Activated CD4-positive, alpha-beta T cell treated with anti-CD3 and anti-CD28 coated beads for 24 hours (primary cell): ENCODE measurements at places on chromosomes 7 and 10.

DNA sequence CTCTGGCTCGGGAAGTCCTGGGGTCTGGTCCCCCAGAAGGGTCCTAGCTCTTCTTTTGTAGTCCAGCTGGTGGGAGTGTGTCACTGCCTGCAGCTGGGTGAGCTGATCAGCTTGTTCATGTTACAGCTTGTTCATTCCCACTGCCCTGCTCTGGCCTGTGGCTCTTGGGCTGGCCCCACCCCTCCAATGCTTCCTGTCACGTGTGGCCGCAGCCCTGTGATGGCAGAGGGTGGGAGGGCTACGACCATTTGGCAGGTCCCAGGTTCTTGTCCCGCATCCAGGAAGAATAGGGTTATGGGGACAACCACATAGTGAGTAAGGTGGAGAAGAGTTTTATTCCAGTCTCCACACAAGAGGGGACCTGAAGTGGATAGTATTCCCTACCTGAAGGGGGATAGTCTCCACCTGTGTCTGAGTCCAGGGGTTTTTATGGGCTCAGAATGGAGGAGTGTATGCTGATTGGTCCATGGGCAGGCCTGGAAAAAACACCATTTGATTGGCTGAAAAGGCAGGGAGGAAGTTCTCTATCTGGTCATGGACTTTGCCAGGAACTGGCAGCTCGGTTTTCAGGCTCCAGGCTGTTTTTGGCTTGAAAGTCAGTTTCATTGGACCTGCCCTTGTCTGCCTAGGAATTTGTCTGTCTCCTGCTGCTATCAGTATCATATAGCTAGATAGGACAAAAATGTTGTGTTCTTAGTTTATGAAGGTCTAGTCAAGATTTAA is 13.1 kb downstream of the SDHAF3 start:
- DNase-seq: no peak

GRCh38 chr10:1163204-1163660 is 107.0 kb downstream of the WDR37 start:
- no peak for DNase-seq

- DNase-seq: no peak
These were observed 46.6 kb downstream of the INSIG1 start for GRCh38 chr7:155344270-155344617.

GRCh38 chr10:79241990-79242619 is 105.2 kb upstream of the PPIF start:
- peak; percentile 62 for DNase-seq

DNA sequence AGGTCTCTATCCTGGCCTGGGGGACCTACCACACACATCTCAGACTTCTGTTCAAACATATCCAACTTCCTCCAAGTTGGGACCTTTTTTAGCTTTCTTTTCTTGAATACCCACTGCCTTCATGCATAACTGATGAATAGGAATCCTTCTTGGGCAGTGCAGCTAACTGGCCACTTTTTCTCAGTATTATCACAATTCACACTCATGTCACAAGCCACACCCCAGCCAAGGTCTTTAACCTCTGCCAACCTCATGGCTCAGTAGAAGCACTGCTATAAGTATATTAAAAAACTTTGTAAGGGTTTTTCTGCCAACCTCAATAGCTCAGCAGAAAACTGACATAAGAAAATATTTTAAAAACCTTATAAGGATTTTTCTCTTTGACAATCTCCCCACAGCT is 44.5 kb downstream of the HHEX start:
- DNase-seq: no peak
